Ureter (tissue), 1 donor: ENCODE measurements at places on chromosomes 2 and 18. TPM values are rescaled to one million over a fixed set of nuclear protein-coding genes. Genes with fewer than 3 reads are reported as not detected.

DNA sequence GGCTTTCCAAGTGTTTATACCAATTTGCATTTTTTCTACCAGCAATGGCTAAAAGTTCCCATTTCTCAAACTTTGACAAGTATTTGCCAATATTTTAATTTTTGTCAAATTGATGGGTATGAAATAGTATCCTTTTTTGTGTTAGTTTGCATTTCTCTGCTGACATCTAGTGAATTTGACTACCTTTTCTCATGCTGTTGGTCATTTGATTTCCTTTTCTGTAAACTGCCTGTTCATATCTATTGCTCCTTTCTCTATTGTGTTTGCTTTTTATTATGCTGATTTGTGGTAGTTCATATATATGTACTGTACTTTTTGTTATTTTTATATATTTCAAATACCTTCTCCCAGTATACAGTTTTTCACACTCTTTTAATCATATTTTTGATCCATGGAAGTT is 149.4 kb downstream of the PMAIP1 start:
- no peak for DNase-seq

DNA sequence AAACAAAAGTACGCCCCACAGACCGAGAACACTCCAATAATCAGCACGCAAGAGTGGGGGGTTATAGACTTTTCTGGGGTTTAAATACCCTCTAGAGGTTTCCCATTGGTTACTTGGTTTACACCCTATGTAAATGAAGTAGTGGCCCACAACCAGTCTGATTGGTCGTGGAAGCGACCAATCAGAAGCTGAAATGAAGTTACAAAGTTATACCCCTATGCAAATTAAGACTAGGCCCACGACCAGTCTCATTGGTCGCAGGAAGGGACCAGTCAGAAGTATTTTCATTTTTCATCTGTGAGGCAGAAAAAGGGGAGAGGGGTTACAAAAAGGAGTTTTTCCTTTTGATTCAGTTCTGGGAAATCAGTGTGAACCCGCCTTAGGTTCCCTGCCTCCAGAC is 55.3 kb upstream of the YWHAQ start:
- DNase-seq = no peak

DNA sequence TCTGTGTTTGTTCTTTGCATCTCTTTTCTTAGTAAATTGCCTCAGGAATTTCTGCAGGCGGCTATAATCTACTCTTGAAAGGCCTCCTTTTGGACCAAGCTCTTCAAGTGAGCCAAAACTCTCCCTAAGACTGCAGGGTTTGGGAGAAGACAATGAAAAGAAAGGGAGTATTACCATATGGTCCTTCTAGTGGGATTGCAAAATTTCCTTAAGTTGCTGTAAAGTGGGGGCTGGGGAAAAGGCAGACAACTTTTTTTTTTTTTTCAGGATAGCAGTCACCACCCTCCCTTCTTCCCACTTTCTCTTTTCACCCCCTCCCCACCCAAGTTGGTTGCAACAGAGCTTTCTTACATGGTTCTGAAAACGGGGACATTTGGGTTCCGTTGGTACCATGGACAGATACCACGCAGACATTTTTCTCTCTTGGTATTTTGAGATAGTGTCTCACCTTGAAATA is 183.7 kb downstream of the FHOD3 start:
- no peak for DNase-seq

DNA sequence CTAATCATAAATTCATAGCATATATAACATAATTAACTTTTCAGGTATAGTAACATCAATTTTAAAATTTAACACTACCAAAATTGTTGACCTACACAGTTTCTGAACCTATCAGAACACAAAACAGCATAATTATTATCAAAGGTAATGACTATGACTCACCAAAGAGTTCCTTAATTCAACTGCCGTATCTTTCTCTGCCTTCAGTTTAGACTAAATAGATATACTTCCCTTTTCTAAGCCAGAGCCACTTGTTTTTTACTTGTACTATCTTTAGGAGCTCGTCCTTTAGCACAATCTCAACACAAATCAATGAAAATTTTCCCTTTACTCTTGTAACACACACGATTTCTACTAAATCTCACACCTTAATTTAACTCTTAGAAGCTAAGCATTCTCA is 54.4 kb downstream of the CCDC88A start:
- DNase-seq = no peak

- no peak for DNase-seq
Observed at GRCh38 chr2:47223980-47224379, 68.9 kb upstream of the STPG4 start.

- DNase-seq = no peak
Observed at GRCh38 chr18:13112982-13113381, 105.6 kb upstream of the LDLRAD4 start.

- no peak for DNase-seq
Observed at GRCh38 chr2:222955008-222955407, 94.2 kb downstream of the ACSL3 start.

GRCh38 chr2:203786549-203787351 is 80.3 kb downstream of the CD28 start:
- DNase-seq = no peak

DNA sequence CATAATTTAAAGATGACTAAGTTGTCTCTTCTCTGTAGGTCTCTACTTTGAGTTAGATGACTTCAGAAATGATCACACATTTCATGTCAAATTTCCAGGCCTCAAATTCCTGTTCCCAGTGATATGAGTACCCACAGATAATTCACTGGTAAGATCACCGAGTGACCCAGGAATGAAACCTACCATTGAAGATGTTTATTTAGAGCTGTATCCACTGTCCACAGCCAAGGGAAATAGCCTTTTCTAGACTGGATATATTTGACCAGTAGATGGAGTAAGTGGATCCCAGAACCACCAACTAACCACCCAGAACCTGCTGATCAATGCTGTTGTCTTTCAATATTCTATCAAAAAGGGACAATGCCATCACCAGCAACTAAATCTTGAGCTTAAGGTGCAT is 238.8 kb downstream of the SLC8A1 start:
- no peak for DNase-seq

- no peak for DNase-seq
Observed at GRCh38 chr2:45826884-45827635, 175.6 kb downstream of the PRKCE start.

DNA sequence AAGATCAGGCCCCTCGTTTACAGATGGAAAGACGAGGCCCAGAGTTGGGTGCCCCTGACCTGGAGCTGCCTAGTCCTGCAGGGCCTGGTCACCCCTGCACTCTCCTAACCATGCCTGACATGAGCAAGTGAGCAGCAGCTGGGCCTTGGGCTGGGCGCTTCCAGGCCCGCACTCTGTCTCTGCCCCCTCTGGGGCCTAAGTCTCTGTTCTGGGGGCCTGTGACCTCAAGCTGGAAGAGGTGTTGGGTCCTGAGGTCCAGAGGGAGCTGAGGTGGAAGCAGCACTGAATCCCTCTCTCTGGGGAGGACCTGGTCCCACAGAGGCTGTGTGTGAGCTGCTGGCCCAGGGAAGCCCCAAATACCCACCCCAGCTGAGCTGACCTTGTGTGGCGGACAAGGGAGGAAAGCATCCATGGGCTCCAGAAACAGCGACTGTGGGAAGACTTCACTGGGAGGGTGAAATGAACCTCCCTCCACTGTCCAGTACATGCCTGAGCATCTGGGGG is 46.1 kb upstream of the GPC1 start:
- DNase-seq = no peak

DNA sequence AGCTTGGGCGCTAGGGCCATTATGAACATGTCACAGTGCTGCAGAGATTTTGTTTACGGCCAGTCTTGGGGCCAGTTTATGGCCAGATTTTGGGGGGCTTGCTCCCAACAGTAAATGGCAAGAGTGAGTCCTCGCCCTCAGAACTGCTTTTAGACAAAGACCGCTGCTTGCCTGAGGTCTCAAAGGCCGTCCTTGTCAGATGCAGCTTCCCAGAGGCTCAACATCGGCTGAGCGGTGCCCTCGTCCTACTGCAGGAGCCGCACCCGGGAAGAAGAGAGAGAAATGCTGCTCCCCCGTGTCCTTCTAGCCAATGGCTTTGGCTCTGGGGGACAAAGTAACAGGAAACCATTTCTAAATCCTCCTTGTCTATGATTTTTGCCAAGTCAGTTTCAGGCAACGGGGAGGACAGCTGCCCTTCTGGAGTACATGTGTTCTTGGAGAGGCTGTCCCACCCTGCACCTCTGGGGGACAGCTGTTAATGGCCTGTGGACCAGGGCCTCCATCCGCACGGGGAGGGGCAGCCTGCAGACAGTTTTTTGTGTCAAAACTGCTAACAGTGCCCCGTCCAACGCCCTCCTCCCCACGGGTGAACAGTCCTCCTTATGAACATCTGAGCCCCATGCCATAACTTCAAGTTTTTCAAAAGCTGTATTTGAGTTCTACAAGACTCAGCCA is 66.1 kb downstream of the C18orf63 start:
- DNase-seq = no peak

DNA sequence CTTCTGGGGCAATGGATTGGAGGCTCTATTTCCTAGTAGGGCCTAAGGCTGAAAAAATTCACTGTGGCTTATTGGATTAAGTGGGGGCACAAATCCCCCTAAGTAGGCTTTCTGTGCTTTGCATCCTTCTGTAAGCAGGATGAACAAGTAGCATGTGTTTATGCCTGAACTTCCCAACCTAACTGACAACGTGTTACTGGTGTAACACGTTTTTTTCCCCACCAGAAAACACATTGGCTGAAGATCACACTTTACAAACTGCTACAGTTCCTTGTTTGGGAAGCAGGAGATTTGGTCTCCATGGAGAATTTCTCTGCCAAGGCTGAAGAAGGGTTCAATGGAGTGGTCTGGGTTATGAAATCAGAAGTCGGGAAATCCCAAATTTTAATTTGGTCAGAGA is 7.2 kb upstream of the ITGA6 start:
- DNase-seq = no peak

GRCh38 chr2:111057045-111057444 is 63.7 kb upstream of the BCL2L11 start:
- DNase-seq = no peak

DNA sequence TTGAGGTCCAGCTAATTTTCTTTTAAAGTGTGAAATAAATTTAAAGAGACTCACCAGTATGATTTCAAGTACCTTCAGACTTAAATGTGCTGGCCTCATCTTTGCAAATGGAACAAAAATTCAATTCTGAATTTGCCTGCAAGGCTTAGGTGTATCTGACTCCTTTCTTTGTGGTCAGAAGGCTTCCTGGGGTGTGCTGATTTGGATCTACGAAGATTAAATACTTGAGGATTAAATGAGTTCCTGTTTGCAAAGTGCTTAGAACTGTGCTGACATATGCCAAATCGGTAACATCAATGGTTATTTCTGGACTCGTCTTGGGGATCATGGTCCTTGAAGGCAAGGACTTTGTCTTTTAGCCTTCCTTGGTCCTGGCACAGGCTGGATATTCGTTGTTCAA is 9.7 kb downstream of the KLHL29 start:
- DNase-seq = no peak

- no peak for DNase-seq
Observed at GRCh38 chr18:29982218-29982617, 1060.3 kb downstream of the DSC3 start.

- DNase-seq = no peak
Observed at GRCh38 chr2:39243469-39244123, at the start of gene CDKL4. Gene CDKL4 (minus strand): TSS chr2:39243970.

GREB1L gene
- 0.05 TPM for total RNA-seq

FBXO15 gene
- 2.2 TPM for total RNA-seq

KCNK3 gene
- total RNA-seq = 9.2 TPM

MAPRE3 gene
- 29.4 TPM for total RNA-seq

TUBB8B gene
- not detected for total RNA-seq
